ENCODE measurements at places on chromosomes 1 and 21.

DNA sequence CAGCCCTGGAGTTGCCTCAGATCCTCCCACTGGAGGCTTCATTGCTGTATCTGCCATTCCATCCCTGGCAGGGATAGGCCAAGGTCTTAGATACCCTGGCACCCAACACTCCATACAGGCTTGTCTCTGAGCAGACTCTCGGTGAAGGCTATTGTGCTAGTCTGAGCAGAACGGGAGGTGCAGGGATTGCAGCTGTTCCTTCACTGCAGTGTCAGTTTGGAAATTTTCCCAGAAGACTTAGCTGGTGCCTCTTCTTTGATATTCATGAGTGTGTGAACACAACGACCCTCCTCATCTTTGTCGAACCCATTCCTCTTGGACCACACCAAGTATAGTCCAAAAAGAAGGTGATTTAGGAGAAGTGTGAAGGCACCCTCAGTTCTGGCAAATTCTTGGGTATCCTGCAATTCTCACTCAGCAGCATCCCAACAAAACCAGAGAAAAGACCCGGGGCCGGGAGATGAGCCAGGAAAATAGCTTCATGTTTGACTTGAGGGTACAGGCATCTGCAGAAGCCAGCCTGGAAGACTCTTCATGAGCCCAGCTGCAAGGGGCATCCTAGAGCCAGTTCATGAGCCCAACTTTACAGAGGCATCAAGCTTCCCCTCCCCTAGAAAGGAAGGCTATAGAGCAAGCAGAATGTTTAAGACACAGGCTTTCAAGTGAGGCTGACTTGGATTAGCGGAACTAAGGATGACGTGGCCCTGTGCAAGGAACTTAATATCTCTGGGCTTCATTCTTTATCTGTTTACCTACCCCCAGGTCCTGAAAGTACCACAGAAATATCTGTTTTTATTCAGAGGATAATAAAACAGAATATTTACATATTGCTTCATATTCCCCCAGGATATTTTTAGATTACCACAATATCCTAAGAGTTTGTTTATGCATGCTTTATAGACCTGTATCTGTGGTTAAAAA lies 38.8 kb upstream of the HAO2 start:
- no peak for DNase-seq

DNA sequence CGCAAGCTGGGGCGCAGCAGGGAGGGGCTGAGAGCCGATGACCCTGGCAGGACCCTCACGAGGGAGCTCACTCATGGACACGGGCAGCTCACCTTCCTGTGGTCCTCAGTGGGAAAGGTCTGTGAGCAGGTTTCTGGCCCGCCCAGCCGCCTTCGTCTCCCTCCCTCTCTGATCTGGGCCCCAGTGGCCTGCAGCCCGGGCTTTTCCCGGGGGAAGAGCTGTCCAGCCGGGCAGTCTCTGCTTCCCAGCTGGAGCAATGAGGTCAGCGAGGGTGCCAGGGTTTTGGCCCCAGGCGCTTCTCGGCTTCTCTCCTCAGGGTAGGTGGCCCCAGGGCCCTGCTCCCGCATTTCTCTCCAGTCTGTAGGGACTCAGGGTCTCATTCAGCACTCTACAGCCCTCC lies 22.2 kb upstream of the ARHGEF16 start:
- no peak for DNase-seq

DNA sequence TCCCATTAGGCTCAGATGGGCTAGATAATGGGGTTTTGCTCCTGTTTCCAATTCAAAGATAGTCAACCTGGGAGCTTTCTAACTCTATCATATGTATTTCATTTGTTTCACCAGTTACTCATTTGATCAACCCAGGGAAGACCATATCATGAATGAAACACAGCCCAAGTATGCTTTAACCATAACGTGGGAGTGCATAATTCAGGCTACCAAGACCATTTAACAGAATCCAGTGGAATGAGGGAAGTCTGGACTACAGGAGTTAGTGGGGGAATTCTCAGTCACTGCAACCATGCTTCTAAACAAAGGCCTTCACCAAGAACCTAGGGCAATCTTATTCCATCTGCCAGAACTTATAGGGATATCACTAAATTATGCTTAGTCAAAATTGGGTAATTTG lies 15.0 kb upstream of the SLC16A1 start:
- DNase-seq, result no peak

DNA sequence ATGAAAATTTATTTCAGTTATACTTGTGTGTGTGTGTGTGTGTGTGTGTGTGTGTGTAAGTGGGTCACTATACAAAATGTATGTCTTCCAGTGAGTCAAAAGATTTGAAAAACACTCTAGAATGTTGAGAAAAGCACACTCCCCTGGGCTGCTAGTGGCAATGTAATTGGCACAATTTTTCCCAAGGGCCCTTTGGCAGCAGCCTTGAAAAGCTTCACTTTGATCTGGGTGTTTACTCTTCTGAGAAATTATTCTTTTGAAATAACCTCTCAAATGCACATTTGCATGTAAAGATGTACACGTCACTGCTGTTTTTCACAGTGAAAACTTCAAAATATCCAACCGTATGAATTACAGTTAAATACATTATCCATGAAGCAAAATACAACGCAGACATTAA lies 22.1 kb upstream of the SLC44A3 start:
- DNase-seq, result no peak

DNA sequence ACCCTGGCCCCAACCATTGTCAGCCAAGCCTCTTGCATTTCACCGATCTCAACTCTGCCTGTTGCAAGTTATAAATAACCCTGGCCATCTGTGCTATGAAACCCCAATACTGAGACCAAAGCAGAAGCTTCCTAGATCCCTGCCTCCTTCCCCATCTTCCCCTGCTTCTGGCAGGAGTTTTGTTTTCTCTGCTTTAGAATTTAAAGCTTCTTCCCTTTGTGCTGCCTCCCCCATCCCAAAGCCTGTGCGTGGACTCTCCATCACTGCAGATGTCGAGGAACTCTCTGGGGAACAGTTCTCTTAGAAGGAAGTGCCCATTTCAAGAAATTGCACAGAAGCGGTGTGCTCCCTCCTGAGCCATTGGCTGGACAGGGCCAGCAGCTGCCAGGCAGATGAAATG lies 17.4 kb upstream of the MYOG start:
- DNase-seq, result no peak

GRCh38 chr1:35287807-35288640 lies 19.5 kb downstream of the ZMYM4 start:
- DNase-seq, result no peak

DNA sequence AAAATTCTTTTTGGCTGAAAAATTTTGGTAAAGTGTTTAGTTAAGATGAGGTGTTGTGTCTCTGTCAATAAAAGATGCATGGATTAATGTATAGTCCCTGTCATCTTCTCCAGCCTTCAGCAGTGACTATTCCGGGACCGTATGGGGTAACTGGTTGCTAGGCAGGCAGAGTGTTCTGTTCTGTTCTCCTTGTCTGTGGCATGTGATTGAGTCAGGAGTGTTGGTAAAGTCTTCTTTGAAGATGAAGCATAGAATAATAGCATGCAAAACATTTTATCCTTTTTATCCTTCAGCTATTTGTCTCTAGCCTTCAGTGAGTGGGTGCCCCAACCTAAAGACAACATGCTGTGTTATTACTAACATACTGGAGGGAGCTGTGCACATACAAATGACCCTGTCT lies 74.6 kb downstream of the RGL1 start:
- no peak for DNase-seq

- DNase-seq, result no peak
Observed at GRCh38 chr1:43444836-43445235, 8.9 kb downstream of the HYI start.

- no peak for DNase-seq
Observed at GRCh38 chr1:161954050-161954449, 69.6 kb downstream of the OLFML2B start.

DNA sequence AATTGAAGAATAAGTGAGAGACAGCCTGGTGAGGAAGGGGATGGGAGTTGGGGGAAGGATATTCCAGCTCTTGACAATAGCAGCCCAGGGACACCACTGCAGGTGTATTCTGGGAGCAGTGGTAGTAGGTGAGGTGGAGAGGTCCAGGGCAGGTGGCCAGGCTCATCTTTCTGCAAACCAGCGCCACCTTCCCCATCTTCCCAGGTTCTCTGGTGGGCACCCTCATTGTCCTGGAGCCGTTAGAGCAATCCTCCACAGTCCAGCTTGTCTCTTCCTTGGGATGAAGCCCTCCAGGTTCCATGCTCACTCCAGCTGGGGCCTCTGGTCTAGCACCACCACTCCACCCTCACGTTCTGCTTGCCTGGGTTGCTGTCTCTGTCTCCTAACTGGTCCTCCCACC lies 97.0 kb downstream of the IER5 start:
- no peak for DNase-seq

- DNase-seq, result no peak
Observed at GRCh38 chr1:218996362-218996761, 177.3 kb upstream of the LYPLAL1 start.

- no peak for DNase-seq
Observed at GRCh38 chr1:116571215-116571919, 541 bp upstream of the CD58 start.

GRCh38 chr1:97581614-97582051 lies 339.2 kb downstream of the DPYD start:
- no peak for DNase-seq

- DNase-seq, result no peak
Observed at GRCh38 chr1:171965777-171966176, 124.5 kb downstream of the DNM3 start.

- DNase-seq, result no peak
Observed at GRCh38 chr1:226717256-226717909, 21.7 kb downstream of the ITPKB start.

GRCh38 chr1:230139315-230139714 lies 72.3 kb downstream of the GALNT2 start:
- no peak for DNase-seq

DNA sequence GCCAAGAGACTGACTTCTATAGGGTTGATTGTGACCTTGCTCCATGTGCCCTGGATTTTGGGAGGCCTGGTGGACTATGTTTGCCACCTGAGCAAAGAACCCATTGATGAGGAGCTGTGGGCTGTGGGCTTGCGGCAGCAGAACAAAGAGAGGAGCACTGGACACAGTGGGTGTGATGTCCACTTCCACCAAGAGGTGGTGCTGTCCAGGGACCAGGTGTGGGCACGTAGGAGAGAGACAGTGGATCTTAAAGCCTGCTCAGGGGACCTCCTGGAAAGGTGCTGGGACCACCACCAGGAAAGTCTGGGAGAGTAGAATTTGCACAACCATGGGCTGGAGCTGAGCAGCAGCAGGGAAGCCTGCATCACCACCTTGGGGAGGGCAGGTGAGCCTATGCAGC lies 106.7 kb upstream of the ETS2 start:
- no peak for DNase-seq

- DNase-seq, result no peak
Observed at GRCh38 chr1:85838238-85838637, 130.0 kb upstream of the ZNHIT6 start.

- no peak for DNase-seq
Observed at GRCh38 chr1:183877053-183877720, 72.3 kb downstream of the RGL1 start.

DNA sequence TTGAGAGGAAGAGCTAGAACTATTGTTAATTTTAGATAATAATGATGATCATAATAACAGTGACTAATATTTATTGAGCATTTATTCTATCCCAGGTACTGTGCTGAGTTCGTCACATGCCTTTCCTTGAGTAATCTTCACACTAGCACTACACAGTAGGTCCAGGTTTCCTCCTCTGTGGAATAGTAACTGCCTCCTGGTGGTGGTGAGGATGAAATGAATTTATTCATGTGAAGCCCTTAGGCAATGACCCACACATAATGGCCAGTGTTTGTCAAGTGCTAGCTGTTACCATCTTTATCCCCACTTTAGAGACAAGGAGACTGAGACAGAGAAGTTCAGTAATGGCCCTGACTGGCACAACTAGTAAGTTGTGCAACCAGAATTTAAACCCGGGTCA lies 5.9 kb downstream of the NIPAL3 start:
- DNase-seq, result no peak

DNA sequence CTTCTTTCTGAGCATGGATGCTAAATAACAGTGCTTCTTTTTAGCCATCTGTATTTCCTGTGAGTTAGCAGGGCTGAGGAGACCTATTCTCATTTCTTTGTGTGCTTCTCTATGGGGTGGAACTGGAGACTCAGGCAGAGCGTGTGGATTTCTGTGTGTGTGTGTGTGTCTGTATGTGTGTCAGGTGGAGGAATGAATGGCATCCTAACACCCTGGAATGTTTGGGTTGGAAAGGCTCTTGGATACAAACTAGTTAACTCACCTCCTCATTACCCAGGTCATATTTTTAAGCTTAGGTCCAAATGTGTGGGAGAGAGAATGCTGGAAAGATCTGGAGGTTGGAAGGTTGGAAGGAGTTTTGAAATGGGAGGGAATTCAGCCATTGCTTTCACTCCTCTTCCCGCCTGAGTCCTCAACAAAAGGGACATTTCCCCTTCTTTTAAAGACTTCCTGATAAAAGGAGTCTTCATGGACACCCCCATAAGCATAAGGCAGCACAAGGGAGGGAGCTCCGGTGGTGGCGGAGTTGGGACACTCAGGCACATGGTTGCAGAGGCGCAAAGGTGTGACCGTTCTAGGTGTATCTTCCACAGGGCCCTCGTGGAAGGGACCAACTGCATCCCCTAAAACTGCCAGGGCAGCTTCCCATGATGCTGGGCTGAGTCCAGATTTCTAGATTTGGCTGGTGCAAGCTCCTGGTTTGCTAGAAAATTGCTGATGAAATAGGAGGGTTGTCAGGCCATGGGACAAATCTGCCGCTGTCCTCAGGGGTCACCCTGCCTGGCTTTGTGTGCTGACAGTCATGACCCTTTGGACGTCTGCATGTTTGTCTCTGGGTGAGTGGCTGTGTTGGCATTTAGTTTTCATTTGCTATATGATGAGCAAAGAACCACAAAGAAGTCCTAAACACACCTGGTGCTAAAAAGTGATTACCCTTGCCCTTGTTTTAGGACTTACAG lies 37.6 kb downstream of the MTARC1 start:
- DNase-seq, result no peak

GRCh38 chr1:86640161-86640670 lies 64.2 kb upstream of the SH3GLB1 start:
- no peak for DNase-seq
